Activated T-cell treated with anti-CD3 and anti-CD28 coated beads for 1 hour (primary cell): ENCODE measurements at places on chromosomes 1 and 21.

DNA sequence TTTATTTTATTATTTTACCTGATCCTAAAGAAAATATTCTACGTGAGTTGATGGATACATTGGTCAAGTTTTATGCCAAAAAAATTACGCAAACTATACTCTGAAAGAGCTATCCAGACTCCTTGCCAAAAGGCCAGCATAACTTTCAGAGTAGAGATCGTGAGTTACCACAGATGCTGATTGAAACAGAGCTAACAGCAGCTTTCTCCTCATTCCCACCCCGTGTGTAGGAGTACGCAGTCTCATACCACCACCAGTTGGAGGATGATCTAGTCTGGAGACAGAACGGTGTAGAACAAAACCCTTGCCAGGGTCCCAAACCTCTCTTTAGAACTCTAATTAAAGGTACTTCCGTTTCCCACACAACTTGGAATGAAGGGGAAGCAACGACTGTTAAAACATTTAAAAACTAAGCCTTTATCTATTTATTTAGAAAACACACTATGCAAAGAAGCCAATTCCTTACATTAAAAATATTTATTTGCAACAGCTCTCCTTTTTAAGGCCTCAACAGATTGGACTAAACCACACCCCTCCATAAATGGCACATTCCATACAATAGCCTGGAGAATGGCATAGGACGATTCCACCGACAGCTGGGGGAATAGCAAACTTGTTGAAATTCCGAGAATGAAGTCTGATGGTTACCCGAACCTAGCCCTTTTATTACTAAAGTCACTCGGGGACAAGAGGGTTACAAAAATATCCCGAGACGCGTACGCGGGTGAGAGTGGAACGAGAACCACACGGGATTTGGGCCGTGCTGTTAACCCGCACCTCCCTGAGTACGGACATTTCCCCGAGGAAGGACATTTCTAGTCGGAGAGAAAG, 1.4 kb downstream of the NUCKS1 start:
- no peak for DNase-seq

DNA sequence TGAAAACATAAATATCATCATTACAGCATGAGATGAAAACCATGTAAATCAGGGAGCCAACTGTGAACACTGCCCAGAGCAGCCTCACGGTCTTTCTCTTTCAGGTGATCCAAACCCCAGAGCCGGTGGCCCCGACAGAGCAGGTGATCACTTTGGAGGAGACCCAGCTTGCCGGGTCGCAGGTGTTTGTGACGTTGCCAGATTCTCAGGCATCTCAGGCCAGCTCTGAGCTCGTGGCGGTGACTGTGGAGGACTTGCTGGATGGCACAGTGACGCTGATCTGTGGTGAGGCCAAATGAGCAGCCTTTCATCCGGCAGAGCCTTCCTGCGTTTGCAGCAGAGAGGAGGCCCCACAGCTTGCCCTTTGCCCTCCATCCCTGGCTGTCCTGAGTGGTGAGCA, 37.2 kb upstream of the EPHA8 start:
- DNase-seq: no peak

DNA sequence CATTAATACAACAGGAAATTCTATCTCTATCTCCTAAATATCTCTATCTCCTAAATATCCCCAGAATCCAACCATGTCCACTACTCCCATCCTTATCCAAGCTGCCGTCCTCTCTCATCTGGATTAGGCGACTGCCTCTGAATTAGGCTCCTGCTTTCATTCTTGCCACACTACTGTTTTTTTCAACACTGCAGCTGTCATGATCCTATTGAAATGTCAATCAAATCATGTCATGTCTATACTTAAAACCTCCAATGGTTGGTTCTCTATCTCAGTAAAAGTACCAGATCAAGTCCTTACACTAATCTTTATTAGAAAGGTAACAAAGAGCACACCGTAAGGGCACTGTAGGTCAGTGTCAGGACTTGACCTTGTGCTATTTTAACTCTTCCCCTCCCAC, 82.0 kb upstream of the NFIA start:
- DNase-seq: no peak

DNA sequence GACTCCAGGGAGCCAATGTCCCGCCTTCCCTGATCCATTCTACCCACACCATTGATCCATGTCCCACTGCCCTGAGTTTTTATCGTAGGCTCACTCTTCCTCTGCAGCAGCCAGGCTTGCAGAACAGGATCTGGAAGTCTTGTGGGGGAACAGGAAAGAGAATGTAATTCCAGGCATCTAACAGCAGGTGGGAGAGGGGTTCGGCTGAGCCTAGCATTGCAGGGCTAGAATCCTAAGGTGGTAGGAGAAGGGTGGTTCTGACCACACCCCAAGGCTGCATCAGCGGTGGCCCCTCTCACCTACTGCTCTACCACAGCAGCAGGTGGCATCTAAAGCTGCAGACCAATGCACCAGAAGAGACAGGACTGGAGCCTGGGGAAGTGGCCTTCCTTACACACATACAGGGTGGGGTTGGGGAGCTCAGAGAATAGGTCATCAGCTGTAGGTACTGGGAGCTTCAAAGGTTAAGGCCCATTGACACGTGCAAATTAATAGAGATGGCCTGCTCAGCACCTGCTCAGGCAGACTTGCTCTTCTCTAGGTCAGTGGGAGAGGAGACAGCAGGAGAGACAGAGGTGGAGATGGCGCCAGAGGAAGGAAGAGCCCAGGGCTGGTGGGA, 20.5 kb downstream of the KNCN start:
- DNase-seq: no peak

DNA sequence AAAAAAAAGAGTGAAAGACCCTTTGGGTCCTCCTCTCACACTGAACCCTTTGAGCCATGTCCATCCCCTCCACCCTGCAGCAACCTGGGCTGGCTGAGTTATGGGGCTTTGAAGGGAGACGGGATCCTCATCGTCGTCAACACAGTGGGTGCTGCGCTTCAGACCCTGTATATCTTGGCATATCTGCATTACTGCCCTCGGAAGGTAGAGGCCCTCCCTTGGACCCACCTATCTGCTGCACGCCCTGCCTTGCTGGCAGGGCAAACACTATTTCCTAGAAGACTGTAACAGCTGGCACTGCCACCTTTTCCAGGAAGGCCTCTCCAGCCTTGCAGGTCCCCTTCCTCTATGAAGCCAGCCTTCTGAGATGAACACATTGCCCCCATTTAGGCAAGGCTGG, 1.1 kb downstream of the SLC50A1 start:
- no peak for DNase-seq

- no peak for DNase-seq
These were observed 54.2 kb upstream of the EPS8L3 start for GRCh38 chr1:109817881-109818270.

GRCh38 chr1:9595156-9595967, 6.7 kb downstream of the TMEM201 start:
- no peak for DNase-seq

- DNase-seq: peak; percentile 41
These were observed 241.0 kb downstream of the KCNJ6 start for GRCh38 chr21:37675202-37675801.

DNA sequence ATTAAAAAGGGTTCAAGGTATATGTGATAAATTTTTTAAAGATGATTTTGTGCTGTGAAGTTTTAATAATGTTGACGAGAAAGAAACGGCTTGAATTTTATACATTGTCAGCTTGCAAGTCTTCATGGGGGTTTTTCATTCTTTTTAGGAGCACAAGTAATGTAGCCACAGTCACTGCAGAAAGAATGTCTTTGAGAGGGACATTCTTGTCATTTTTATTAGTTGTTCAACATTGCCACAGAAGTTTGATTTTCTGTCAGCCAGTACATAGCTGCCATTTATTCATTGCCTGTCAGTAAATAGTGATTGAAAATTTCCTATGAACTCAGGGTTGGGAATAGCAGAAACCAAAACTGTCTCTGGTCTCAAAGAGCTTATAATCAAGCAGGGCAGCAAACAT, 156.3 kb downstream of the DHRS3 start:
- DNase-seq: no peak

DNA sequence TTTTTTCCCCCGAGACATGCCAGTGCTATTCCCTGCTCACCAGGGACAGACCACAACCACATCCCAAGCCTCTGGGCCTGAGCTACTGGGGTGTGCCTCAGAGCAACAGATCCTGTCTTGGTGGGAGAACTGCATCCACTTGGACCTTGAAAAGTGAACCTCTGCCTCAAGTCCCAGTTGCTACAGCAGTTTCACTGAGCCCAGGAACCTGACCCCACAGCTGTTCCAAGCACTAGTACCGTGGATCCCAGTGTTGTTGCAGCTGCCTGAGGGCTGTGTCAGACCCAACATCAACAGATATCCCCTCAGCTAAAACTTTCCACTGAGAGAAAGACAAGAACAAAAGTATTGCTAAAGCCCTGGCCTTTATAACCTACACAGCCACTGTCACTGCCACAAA, 373.0 kb downstream of the PLPP3 start:
- no peak for DNase-seq

DNA sequence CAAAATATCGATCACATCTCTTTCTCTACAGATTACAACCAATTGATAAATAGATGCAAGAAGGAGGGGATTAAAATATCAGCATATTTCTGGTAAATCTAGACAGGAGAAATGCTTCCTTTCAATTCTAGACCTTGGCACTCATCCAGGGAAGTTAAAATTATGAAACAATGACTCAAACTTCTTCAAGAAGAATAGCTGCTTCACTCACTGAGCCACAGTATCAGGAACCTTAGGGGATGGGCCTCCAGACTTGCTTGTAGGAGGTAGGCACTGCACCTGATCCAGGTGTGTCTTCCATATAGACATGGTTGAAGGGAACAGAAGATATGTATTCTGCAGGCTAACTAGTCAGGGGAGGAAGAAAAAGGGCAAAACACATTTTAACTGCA, 9.8 kb downstream of the SLAMF7 start:
- no peak for DNase-seq

DNA sequence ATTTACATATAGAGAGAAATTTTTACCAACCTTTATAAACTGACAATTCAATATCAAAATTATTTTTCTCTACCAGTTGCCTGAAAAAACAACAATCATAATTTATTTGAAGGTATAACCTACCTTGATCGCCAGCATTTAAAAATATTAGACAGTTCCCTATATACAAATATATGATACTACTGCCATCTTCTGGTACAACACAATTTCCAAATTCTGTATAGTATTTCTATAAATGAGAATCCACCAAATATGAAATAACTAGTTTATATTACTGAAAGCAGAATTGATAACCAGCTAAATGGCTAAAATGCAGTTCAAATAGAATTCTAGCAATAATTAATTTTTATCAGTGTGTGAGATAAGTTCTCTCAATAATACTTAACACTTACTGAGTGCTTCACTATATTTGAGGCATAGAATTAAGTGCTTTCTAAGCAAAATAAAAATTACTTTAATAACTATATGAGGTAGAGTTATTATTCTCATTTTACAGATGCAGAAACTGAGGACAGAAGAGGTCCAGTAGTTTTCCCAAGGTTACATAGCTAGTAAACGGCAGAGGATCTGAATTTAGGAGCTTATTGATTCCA, 75.6 kb downstream of the PIGK start:
- no peak for DNase-seq

DNA sequence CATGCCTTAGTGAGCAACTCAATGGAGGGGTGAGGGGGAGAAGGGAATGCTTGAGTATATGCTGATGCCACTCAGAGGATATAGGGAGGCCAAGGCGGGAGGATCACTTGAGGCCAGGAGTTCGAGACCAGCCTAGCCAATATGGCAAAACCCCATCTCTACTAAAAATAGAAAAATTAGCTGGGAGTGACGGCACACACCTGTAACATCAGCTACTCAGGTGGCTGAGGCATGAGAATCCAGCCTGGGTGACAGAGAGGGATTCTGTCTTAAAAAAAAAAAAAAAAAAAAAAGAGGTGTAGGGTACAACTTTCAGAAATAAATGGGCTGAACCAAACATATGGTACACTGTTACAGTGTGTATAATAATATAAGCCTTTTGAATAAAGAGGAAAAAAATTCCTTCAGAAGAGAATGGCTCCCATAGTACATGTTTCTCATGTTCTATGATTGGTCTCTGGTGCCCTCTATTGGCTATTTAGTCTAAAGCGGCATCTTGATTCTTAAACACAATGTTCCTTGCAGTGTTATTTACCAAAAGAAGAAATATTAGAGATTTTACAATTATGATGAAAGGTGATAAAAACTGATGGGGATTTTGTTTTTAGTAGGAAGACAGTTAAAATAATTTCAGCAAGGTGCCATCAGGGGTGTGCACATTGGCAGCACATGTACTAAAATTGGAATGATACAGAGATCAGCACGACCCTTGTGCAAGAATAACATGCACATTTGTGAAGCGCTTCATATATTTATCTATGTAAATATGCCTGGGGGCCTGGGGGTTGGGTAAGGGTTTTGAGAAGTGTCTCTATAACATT, 109.8 kb downstream of the PATJ start:
- no peak for DNase-seq

- no peak for DNase-seq
These were observed 169.7 kb downstream of the ATG4C start for GRCh38 chr1:62953633-62954032.

DNA sequence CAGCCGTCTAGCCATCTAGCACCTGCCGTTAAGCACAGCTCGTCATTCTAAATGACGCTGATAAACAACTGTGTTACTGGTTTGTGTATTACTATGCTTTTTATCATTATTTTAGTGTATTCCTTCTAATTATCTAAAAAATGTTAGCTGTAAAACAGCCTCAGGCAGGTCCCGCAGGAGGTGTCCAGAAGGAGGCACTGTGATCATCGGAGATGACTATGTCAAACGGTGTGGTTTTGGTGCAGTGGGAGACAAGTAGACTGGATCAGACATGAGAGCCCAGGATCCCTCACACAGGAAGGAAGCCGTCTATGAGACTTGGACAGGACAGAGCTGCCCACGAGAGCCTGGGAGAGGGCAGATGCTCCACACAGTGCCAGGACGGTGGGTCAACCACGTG, 55.3 kb upstream of the COL6A1 start:
- no peak for DNase-seq

GRCh38 chr1:224459966-224460365, 25.4 kb upstream of the WDR26 start:
- no peak for DNase-seq

DNA sequence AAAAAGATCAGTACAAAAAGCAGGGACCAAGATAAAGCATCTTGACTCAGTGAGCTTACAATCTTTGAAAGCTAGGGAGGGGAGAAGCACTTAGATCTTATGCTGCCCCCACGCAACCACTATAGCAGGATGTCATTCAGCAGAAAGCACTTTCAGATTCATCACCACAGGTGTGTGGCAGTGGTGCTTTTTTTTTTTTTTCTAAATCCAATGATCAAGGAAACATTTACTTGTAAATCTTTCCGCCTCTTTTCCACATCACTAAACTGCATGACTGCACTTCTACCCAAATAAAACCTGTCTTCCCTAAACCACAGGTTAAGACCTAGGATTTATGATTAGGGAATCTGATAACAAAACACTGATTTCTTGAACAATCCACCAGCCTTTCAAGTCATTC, 154.8 kb downstream of the SLC45A1 start:
- peak; percentile 6 for DNase-seq

- DNase-seq: no peak
These were observed 13.9 kb upstream of the ATF3 start for GRCh38 chr1:212594640-212595039.

GRCh38 chr1:24540051-24540905, 15.6 kb upstream of the NCMAP start:
- no peak for DNase-seq
